ENCODE measurements at places on chromosomes 13 and 19.
A peak's percentile ranks its signal among the peaks of the same experiment; 100 is the strongest.

GRCh38 chr13:39788102-39788501 is 132.6 kb downstream of the COG6 start:
- no peak for DNase-seq

GRCh38 chr19:54518844-54519243 is 16.2 kb downstream of the LAIR2 start:
- DNase-seq: peak; percentile 10

DNA sequence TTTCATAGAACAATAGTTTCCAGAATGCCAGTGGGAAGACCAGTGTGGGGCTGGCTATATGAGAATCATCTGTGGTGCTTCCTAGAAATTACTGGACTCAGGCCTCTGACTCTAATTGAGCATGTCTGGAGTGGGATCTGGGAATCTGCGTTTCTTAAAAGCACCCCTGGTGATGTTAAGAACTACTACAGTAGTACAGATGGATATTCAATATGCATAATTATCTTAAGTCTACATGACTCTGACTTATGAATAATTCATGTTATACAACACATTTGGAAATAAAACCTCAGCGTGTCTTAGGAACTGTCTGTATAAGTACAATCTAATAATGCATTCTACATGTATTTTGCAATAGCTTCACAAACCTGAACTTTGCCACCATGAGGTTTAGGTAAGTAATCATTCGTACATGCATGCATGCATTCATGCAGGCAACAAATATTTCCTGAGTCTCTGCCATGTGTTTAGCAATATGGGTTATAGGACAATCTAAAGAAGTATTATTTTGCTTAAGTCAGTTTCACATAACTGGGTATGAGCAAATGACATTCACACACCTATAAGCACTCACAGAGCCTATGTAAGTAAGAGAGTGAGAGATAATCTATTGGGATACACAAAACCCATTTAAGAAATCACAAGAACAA is 62.0 kb downstream of the EPSTI1 start:
- no peak for DNase-seq

GRCh38 chr19:45590300-45591003 is 5.8 kb upstream of the OPA3 start:
- DNase-seq: no peak

DNA sequence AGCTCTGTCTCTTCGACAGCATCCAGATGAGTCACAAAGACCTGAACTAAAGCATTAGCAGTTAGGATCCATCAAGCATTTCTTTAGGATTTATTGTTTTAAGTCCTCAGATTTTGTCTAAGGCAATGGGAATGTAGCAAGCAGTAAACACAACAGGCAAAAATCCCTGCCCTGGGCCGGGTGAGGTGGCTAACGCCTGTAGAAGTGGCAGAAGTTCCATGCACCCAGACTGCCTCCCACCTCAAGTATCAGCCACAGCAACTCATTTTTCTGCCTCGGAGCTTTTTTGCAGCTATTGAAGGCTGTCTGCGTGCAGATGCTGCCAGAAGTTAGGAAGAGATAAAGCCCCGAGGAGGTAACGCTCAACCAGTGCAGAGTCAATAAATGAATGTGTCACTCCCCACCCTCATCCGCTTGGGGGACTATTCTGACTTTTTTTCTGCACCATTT is 47.1 kb upstream of the MRI1 start:
- peak; percentile 64 for DNase-seq
